SHP77 (cell line): ENCODE measurements at places on chromosomes 12 and 14.

- DNase-seq: peak; percentile 74
Measured at GRCh38 chr12:13390381-13390861, 193.9 kb downstream of the EMP1 start.

- DNase-seq: no peak
Measured at GRCh38 chr14:39395555-39396254, 36.5 kb downstream of the FBXO33 start.

DNA sequence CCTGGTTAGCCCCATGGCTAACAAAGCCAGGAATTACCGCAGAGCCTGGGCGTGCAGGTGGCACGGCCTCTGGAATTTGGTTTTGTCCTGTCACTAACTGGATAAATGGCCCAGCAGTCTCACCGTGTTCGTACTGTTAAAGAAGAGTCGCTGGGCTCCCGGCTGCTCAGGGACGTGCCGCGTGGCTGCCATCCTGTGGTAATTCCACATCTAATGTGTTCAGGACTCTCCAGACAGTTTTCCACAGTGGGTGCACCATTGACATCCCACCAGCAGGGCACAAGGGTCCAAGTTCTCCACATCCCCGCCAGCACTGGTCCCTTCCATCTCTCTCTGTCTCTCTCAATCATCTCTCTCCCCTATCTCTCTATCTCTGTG, 19.6 kb downstream of the NOC4L start:
- no peak for DNase-seq

DNA sequence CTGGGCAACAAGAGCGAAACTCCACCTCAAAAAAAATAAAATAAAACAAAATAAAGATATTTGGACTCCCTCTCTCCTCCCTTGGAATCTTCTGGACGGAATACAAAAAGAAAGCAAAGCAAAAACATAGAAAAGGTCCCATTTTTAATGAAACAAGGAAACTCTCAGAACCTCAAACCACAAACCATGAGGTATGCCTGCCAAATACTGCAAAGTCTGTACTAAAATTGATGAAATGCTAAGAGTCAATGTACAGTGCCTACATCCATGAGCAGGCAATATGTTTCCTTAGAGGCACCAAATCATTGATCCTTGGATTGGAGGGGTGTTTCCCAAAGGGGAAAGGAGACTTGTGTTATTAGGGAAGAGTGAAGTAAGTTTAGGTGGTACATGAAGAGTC, 8.2 kb upstream of the RPS6KA5 start:
- DNase-seq: no peak

DNA sequence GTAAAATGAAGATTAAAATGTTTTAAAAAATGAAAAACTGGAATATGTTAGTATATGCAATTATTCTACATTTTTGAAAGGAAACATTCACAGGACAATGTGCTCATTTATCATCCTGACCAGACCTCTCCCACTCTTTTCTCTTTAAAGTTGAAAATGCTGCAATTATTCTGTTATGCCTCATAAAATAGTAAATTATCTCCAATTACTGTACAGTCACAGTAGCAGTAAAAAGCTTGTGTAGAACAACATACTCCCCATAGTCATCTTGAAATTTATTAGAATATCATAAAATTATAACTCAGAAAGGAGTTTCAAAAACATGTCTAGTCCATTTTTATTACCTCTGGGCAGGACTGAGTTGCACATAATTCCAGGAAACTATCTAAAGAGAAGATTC, 250.3 kb downstream of the SYT1 start:
- no peak for DNase-seq

- DNase-seq: no peak
Measured at GRCh38 chr14:54680651-54681050, 113.7 kb downstream of the SAMD4A start.

GRCh38 chr12:40225984-40226602, 1.3 kb downstream of the LRRK2 start:
- no peak for DNase-seq

- no peak for DNase-seq
Measured at GRCh38 chr12:15712823-15713660, 76.1 kb downstream of the EPS8 start.

DNA sequence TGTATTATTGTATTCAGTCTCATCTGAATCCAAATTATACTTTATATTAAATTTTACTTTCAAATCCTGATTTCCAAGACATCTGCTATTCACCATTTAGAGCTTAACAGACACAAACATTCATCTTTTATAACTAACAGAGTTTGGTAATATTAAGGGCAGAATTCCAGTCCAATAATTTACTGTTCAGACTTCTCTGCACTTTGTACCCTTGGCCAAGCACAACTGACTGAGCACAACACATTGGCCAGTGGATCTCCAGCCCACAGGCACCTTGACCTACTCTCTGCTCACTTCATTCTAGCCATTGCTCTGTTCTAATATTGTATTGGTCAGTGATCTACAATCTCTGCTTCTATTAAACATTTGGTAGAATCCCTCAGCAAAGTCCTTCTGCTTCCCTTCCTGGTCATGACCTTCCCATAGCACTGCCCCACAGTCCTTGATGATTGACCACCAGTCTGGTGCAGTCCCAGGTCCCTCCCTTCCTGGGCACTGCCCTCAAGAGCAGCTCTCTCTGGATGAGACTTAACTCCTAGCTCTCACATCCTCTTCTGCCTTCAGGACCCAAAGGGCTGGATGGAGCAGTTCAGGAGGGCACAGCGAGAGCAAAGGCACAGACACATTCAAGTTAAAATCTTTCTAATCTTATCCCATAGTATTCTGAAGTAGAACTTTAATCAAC, 97.7 kb upstream of the OVCH1 start:
- DNase-seq: no peak

DNA sequence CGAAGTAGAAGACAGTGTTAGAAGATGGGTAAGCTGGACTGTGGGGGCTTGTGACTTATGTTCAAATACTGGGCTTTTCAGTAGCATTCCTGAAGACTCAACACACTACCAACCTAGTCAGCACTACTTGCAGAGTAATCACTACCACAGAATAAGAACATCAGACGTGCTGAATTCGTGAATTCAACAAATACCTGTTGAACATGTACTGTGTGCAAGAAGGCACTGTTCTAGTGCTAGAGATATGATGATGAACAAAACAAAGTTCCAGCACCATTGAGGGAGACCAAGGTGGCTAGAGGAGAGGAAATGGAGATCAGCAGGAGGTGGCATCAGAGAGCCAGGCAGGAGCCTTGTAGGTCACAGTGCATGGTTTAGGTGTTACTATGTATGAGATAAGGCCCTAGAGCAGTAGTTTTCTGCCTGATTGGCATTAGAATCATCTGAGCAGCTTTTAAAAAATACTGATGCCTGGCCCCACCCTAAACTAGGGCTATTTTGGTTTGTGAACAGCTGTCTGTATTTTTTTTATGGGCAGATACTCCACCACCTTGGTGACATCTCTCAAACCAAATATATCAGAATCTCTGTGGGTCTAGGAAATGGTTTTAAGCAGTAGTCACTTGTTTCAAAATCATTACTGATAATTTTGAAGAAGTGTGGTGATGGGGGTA, 26.8 kb downstream of the FERMT2 start:
- no peak for DNase-seq

GRCh38 chr12:68812553-68813241, 4.7 kb downstream of the MDM2 start:
- no peak for DNase-seq

DNA sequence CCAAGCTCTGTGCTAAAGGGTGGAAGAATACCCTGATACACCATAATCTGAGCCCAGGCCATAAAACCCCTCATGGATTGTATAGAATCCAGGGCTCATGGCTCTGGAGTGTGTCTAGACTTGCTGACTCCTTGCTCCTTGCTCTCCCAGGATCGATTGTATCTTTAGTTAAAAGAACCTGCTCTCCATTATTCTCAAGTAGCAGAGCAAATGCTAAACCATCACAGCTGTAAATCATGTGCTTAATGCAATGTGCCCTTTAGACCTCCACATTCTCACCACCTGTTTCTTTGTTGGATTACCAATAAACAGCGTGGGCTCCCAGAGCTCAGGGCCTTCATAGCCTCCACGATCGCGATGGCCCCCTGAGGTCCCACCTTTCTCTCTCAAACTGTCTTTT, 411.6 kb upstream of the FBXO33 start:
- no peak for DNase-seq

DNA sequence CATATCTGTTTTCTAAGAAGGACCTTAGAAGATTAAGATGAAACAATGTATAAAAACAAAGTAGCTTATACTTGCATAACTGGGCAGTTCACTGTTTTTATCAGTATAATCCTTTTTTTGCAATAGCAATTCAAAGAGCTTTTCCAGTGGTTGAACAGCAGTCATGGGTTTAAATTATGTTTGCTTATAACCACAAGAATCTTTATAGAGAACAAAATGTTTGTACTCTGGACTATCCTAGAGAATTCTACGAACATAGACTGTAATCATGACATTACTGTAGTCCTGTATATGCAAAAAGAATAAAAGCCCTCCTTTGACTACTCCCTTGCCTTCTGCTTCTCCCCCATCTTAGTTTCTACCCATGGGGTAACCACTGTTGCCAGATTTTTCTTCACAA, 5.7 kb downstream of the FAM177A1 start:
- DNase-seq: no peak
